ENCODE measurements at places on chromosomes 12 and 14.

DNA sequence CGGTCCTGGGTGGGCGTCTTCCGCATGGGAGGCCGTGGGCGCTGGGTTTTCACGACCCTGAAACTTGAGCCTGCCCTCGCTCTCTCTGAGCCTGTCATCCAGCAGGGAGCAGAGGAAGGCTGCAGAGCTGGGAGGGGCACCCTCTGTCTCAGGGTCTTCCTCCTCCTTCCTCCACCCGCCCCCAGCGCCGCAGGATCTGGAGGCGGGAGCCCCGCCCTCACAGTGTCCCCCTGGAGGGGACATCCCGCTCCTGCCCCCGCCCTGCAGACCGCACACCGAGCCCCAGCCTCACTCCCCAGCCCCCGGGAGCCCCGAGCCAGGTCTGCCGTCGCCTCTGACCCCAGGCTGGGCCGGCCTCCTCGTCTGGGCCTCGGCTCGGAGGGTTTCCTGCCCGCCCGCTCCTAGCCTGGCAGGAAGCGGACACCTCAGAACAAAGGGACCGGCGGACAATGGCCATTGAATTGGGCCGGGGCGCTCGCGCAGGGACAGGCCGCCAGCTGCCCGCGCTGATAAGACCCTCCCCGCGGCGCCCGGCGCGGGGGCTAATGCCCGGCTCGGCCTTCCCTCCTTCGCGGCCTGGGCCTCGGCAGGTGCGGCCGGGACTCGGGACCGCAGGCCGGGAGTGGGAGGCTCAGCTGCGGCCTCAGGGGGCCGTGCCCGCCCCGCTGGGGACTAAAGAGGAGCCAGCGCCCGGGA, 15.3 kb upstream of the NUDT14 start:
- no peak for DNase-seq

DNA sequence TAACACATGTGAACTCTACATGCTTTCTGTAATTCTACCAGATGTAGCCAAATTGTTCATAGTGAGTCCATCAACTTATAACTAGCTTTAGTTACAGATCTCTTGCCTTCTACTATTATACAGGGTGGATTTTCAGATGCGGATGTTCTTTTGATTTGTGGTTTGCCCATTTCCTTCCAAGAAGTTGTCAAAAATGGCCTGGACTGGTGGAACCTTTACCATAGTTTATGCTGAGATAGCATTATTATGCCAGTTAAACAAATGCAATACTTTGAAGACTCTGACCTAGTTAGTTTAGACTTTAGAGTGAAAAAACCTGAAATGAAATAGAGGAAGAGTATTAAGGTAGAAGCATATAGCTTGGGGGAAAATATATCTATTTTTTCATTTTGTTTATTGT, 27.4 kb upstream of the CFL2 start:
- no peak for DNase-seq

- DNase-seq = no peak
Observed at GRCh38 chr12:92629349-92630065, 73.3 kb upstream of the PLEKHG7 start.

GRCh38 chr12:29228474-29229157, 79.5 kb downstream of the FAR2 start:
- no peak for DNase-seq

DNA sequence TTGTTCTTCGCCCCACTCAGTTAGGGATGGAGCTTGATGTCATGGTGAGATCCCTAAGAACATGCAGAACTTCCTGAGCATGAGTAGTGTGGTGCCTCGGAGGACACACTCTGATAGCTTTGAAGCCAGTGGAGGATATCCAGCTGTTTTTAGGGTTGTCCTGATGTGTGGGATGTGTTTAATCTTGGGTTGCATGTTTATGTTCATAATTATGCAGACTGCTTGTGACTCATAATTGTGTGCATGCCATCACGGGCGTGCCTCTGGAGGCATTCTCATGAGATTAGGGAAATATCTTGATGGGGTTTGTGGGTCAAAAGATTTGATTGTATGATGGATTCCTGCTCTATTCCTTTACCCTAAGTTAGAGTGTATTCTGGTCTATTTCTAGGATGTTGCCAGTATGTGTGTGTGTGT, 267.4 kb upstream of the PELI2 start:
- DNase-seq = no peak

- no peak for DNase-seq
Observed at GRCh38 chr14:62558451-62558850, 486.8 kb downstream of the KCNH5 start.

GRCh38 chr14:101781240-101782061, 19.9 kb downstream of the PPP2R5C start:
- DNase-seq = no peak

Data from stimulated activated CD4-positive, alpha-beta T cell treated with anti-CD3 and anti-CD28 coated beads, TNF-alpha, amount 100 ng/mL, for 1 hour (primary cell).